Effector CD4-positive, alpha-beta T cell (primary cell): ENCODE measurements at places on chromosomes 11 and 22.
A peak's percentile ranks its signal among the peaks of the same experiment; 100 is the strongest.

DNA sequence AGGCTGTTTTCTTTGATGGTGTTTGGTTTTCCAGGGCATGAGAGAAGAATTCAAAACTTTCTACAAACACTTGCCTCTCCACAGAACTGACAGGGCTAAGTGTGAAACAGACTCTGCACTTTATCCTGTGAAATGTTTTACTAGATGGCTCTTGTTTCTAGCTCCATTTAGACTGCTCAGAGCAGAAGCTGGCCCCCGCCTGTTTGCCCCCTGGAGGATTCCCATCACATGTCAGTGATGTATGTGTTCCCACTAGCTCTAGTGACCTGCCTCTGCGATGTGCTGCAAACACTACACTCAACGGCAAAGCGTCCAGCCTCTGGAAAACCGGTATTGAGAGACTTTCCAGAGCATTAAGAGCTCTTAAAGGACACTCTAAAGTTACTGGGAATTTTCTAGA is 41.4 kb upstream of the PCF11 start:
- DNase-seq = no peak

DNA sequence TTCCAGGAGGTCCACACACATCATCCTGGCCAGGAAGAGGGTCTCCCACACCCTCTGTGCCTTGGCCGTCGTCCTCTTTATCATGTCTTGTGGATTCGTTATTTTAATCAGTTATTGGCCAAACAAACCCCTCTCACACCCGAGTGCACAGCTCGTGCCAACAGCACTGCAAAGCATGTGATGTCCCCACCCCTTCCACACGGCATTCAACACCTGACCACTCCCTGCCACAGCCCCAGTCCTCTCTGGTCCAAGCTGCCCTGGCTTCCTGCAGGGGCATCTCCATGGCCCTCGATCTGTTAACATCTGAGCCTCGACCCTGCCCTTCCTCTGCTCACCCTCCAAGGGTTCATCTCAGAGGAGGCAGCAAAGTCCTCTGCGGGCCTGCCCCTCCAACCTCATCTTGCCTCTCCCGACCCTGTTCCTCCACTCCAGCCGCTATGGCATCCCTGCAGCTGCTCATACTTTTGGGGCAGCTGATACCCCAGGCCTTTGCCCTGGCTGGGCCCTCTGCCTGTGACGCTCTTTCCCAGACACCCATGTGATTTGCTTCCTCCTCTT is 14.0 kb downstream of the MYEOV start:
- DNase-seq = no peak

DNA sequence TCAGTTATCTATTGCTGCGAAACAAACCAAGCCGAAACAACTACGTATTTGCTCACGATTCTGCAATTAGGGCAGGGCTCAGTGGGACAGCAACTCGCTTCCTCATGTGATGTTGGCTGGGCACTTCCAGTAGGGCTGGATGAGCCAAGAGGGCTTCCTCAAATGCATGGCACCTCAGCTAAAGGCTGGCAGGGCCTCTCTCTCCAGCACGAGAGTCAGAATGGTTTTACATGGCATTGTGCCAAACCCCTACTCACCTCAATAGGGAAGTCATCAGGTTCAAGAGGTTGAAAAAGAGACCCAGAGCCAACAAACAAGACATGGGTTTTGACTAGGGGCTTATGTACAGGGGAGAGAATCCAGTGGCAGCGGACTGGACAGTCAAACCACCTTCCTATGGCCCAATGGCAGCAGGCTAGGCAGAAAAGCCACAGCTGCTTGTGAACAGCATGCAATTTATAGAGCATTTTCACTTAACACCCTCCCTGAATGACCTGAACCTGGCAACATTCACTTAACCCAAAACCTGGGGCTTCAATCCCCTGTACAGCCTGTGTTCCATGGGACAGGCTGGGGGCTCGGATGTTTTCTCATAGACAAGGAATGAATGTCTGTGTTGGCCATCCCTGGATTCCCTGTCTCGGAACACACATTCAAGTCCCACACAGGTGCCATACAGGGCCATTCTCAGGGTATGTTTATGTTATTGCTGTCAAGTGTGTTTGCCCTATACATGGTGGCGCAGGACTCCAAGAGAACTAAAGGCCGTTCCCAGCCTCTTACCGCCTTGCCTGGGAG is 154.2 kb upstream of the NAV2 start:
- DNase-seq = no peak

DNA sequence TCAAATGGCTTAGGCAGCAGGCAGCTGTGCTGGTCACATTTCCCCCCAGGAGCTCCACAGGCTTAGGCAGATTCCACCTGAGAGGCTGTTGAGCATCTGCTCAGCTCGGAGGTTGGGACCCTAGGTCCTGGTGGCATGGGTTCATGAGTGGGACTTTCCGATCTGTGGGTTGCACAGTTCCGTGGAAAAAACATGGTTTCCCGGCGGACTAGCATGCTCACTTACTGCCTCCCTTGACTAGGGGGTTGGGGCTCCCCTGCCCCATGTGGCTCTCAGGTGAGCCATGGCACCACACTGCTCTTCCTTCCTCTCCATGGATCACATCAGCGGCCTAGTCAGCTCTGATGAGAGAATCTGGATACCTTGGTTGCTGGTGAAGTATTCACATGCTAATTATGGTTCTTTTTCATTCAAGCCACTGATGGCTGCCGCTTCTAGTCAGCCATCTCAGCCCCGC is 685.1 kb downstream of the METTL15 start:
- no peak for DNase-seq

DNA sequence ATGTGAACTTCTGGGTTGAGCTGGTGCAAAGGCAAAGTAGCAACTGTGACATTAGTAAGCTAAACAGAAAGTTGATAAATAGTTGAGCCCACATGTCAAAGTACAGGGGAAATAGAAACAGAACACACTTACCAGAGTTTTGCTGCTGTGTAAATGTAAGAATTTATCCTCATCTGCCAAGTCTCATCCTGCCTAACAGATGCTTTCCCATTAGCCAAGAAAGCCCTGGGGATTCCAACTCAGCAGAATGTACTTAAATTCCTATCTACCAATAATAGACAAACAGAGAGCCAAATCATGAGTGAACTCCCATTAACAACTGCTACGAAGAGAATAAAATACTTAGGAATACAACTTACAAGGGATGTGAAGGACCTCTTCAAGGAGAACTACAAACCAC is 7.3 kb upstream of the OR51A2 start:
- DNase-seq = no peak

DNA sequence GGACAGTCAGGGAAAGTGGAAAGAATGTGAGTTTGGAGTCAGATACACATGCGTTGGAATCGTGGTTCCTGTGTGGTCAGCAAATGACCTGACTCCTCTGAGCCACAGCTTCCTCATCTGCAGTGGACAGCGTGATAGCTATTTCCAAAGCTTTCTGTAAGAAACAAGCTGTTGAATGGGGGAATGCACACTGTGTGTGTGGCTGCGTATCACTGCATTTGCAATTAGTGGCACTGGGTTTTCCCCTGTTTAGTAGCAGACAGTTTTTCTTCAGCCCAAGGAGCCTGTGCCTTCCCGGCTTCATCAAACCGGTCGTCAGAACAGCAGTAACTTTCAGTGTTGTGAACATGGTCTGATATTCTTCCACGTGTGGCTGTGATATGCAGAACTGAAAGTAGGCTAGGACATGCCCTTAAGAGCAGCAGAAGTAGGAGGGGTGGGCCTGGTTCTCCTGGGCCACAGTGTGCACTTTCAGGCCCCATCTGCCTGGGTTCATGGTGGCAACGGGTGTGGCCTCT is 121.5 kb downstream of the RRAS2 start:
- no peak for DNase-seq

- DNase-seq = no peak
Observed at GRCh38 chr22:32409977-32410376, 2.1 kb downstream of the RTCB start.

GRCh38 chr11:109940816-109941215 is 152.4 kb upstream of the ZC3H12C start:
- DNase-seq = no peak

DNA sequence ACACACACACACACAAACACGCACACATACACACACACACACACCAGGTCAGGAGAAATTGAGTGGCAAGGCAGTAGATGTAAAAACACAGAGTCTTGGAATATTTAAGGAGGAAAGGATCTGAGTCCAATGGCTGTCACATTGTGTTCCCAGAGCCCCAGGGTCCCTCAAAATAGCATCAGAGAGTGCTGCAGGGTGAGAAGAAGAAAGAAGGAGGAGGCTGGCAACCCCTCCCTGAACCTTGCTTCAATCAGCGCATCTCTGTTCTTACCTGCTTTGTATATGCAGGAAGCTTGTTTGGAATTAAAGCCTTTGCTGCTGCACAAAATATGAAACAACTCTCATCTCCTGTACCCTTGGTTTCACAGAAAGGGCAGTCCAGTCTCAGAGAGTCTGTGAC is 406.5 kb downstream of the MIAT start:
- DNase-seq = no peak

- no peak for DNase-seq
Observed at GRCh38 chr11:126366064-126366822, 10.8 kb downstream of the ST3GAL4 start.

- peak; percentile 70 for DNase-seq
Observed at GRCh38 chr11:71927820-71928736, at the start of gene XNDC1N. TSS of gene XNDC1N (minus strand) at chr11:71928594. CDS start at chr11:71923353, 5,241 bp downstream.

GRCh38 chr11:133966921-133967598 is 10.3 kb upstream of the IGSF9B start:
- DNase-seq = peak; percentile 44
